ENCODE measurements at places on chromosomes 4 and X.

DNA sequence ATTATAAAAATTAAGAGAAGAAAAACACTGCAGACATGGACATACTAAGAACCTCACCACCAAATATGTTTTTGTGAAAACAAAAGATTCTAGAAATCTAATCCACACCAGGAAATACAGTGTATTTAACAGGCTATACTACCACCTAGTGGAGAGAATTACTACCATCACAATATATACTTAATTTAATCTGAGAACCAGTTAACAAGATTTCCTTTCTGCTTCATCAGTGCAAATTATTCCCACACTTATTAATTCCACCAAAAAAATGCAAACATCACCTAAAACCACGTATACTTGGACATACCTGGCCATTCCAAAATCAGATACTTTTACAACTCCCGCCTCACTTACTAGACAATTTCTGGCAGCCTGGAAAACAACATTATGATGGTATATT lies 7.0 kb upstream of the TXK start:
- DNase-seq = peak; percentile 28

DNA sequence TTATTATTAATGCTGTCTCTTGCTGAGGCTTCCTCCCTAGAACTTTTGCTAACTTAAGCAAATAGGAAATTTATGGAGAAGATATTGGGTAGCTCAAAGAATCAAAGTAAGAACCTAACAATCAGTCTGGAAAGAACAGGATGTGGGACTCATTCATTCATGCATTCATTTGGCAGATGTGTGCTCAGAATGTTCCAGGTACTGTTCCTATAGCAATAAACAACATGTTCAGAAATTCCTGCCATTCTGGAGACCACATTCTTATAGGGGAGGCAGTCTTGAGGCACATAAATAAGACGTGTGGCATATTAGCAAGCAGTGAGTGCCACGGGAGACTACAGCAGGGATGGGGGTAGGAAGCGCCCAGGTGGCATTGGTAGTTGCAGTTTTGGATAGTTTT lies 5.0 kb downstream of the GRK4 start:
- DNase-seq = no peak

- DNase-seq = no peak
These were observed 25.4 kb upstream of the PROM1 start for GRCh38 chr4:16109256-16109655.

DNA sequence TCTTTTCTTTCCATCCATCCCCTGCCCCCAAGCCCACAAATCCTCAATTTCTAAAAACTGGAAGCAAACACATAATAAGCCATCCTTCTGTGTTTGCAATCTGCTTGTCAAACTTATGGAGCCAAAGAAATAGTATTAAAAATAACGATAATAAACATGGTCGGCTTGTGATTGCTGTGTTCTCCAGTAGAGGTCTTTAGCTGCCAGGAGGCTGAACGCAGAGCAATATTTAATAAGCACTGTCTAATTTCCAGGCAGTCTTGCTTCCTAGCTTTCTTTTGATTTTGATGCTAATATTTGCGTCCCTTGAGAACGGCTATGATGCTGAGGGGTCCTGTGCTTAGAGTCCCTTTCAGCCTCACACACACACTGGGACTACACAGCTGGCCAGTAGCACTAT lies 3.2 kb upstream of the HELT start:
- no peak for DNase-seq

- no peak for DNase-seq
These were observed 185.5 kb upstream of the RBPJ start for GRCh38 chr4:26135331-26135730.

GRCh38 chr4:11039634-11040131 lies 355.1 kb upstream of the CLNK start:
- DNase-seq = no peak

DNA sequence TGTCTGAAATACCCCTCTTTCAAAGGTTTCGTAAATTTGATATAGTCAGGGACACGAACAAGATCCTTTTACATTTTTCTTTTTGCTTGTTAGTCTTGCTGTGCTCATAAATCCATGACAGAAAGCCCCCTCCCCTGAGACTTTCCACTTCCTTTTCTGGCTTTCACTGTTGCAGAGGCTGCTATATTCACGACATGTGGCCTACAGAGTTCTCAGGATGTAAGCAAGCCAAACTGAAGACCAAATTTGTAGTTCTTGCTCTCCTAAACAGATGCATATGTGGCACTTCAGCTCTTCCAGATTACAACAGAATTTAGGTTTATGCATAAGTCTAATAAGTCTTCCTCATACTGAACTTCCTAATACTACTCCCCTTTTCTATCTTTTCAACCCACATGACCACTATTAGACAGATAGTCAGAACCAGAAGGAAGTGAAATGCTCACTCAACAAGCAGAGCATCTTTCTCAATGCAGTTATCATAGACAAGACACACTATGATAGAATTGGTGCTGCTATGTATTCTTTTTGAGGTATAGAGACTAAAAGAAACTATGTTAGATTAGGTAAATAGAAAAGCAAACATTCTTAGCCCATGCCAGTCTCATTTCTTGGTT lies 15.0 kb downstream of the BTK start:
- no peak for DNase-seq

DNA sequence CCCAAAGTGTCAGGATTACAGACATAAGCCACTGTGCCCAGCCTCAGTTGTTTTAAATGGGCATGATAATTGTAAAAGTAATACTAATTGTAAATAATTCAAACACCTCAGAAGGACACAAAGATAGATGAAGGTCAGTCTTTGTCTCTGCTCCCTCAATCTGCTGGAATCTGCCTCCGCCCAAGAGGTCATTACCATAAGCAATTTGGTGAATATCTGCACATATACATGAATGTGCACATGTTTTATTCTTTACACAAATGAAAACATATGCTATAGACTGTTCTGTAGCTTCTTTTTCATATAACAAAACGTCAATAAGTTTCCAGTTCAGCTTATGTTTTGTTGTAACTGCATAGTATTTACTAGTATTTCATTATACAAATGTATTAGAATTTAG lies 7.0 kb downstream of the STBD1 start:
- DNase-seq = no peak

DNA sequence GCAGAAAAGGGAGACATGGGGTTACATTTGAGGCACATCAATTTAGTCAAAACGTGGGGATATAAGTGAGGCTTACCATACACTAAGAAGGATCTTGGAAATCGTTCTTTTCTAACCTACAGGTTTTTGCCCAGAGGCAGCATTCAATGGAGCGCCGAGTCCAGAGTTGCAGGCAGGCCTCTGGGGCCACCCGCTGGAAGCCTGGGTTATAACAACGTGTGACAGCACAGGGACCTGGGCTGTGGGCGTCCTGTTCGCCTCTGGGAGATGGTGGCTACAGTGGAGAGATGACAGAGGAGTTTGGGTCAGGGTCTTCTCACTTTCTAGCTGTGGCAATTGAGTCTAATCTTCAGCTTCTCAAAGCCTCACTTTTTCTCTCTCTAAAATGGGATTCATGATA lies 53.9 kb downstream of the ENPP6 start:
- no peak for DNase-seq

DNA sequence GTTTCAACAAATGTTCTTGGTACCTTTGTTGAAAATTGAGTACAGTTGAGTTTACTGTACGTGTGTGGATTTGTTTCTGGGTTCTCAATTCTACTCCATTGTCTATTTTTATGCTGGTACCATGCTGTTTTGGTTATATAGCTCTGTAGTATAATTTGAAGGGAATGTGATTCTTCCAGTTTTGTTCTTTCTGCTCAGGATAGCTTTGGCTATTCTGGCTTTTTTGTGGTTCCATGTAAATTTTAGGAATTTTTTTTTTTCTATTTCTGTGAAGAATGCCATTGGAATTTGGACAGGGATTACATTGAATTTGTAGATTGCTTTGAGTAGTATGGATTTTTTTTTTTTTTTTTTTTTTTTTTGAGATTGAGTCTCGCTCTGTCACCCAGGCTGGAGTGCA lies 373.4 kb downstream of the IL15 start:
- DNase-seq = no peak

GRCh38 chrX:100599456-100599855 lies 14.7 kb downstream of the TNMD start:
- DNase-seq = no peak

GRCh38 chrX:120244395-120244734 lies 6.2 kb upstream of the ZBTB33 start:
- no peak for DNase-seq

DNA sequence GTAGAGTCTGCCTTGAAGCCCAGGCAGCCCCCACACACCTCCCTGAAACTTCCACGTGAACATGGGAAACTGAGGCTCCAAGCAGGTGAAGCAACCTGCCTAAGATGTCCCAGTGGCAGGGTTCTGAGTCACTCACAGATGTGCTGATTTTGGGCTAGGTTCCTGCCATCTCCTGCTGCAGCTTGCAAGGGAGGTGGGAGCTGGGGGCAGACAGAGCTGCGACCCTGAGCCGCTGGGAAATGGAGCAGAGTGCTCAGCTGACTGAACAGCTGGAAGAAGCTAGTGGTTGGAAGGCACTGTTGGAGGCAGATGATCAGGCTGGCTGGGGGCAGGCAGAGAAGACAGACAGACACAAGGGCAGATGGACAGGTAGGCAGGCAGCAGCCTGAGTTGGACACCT lies 3.6 kb upstream of the FATE1 start:
- DNase-seq = no peak

DNA sequence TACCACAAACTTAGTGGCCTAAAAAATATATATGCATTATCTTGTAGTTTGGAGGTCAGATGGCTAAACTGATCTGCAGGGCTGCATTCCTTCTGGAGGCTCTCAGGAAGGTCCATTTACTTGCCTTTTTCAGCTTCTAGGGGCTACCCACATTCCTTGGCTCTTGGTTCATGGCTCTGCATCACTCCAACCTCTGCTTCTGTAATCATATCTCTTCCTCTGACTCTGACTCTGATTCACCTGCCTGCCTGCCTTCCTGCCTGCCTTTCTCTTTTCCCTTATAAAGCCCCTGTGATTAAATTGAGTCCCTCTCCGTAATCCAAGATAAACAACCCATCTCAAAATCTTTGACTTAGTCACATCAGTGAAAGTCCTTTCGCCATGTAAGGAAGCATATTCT lies 25.0 kb upstream of the FRMPD4 start:
- no peak for DNase-seq

GRCh38 chrX:141468940-141469339 lies 115.6 kb downstream of the SPANXA1 start:
- DNase-seq = peak; percentile 23

GRCh38 chrX:11929476-11929875 lies 171.4 kb downstream of the MSL3 start:
- no peak for DNase-seq

- DNase-seq = no peak
These were observed 1761.0 kb downstream of the STIM2 start for GRCh38 chr4:28621591-28621990.

- DNase-seq = no peak
These were observed 856.0 kb upstream of the FRG1 start for GRCh38 chr4:189084671-189085070.
